ENCODE measurements at places on chromosomes 5 and 9. TPM values are rescaled to one million over a fixed set of nuclear protein-coding genes. Genes with fewer than 3 reads are reported as not detected.
A peak's percentile ranks its signal among the peaks of the same experiment; 100 is the strongest.

GRCh38 chr9:18457510-18457909 lies 16.4 kb upstream of the ADAMTSL1 start:
- DNase-seq, result no peak

DNA sequence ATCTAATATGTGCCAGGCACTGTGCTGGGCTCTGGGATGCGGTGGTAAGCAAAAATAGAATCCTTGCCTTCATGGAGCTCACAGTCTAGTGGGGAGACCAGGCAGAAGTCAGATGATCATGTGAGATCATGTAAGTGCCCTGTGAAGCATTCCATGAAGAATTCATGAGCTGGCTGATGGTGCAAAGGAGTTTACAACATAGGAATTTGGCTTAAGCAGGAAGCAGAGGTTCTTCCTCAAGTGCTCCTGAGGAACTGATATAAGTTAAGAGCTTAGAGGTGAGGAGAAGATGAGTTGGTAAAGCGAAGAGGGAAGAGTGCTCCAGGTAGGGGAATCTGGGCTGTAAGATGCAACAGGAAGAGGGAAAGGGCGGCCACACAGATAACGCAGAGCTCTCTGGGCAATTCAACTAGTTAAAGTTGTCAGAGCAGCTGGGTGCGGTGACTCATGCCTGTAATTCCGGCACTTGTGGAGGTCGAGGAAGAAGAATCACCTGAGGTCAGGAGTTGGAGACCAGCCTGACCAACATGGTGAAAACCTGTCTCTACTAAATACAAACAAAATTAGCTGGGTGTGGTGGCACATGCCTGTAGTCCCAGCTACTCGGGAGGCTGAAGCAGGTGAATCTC lies 78.5 kb upstream of the SPATA31D4 start:
- no peak for DNase-seq

GRCh38 chr5:2200261-2200950 lies 317.7 kb upstream of the IRX4 start:
- no peak for DNase-seq

DNA sequence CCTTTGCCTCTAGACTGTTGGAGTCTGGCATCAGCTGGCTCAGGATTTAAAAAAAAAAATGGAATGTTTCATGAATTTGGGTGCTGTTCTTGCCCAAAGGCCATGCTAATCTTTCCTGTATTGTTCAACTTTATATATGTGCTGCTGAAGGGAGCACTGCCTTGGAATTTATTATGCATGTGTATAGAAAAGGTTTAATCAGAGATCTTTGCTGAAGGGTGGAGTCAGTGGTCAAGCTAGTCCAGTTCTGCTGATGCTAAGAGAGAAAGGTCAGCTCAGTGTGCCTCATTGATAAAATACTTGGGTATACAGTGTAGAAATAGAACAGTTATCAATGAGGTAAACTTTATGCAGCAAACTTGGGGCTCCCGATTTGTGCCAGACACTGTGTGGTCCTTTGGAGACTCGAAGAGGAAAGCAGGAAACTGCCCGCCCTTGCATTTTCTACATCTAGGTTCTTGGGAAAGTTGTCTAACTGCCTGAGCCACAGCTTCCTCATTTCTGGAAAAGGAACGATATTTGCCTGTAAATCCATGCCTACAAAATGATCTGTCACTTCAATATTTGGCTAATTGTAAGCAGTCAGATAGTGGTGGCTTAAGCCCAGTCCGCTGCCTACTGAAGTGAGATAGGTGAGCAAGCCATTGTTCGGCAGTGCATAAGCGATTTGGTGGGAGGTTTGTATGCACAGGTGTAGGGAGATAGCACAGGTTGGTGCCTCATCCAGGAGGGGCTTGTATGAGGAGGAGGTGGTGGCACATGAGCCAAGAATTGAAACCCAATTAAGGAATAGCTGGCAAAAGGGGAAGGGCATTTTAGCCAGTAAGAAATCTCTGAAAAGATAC lies 29.2 kb upstream of the GTF2H2C start:
- no peak for DNase-seq

- no peak for DNase-seq
Measured at GRCh38 chr5:172735141-172735831, 35.7 kb downstream of the DUSP1 start.

The HAVCR1 gene
- total RNA-seq, result 1.4 TPM

The SLC1A3 gene
- not detected for total RNA-seq

GRCh38 chr5:59437176-59437575 lies 456.4 kb downstream of the PDE4D start:
- no peak for DNase-seq

DNA sequence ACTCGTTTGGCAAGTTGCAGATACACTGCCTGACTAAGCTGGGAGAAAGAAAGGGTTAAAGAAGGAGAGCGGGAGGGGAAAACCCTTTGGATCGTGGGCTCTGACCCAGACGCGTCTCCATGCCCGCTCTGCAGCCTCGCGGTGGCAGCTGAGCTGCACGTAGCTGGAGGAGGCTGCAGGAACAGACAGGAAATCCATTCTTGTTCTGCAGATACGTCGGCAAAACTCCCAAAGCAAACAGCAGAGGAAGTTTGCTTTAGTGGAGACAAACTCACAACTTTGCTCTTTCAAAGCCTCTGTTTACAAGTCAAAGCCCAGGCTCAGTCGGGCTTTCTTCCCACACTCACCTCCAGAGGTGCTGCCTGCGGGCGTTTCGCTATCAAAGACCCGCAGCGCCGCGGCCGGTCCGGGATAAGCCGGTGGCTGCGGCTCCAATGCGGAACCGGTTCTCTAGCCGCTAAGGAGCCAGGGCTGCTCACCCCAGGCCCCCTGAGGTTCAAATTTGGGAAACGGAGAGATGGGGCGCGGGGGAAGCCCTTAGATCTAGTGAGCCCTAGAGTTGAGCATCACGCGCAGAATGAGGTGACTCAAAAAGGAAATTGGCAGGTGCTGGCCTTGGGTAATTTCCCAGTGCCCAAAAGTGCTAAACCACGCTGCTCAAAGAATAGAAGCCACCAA lies 60.7 kb downstream of the MAT2B start:
- DNase-seq, result peak; percentile 16

The NR4A3 gene
- total RNA-seq, result 51.3 TPM

Measured in T-helper 17 cell (primary cell).